ENCODE measurements at places on chromosomes 12 and 14. TPM values are rescaled to one million over a fixed set of nuclear protein-coding genes. Genes with fewer than 3 reads are reported as not detected.

Gene SLC38A4
- total RNA-seq: 2.8 TPM

Gene DDIT3
- total RNA-seq: 270 TPM

Gene MYH6
- not detected for total RNA-seq

Gene NTF3
- total RNA-seq: not detected

Gene ATP2B1
- 138 TPM for total RNA-seq

Gene ERP27
- 3.6 TPM for total RNA-seq

Gene COCH
- not detected for total RNA-seq

Gene PLA2G1B
- total RNA-seq: not detected

Gene ENDOU
- not detected for total RNA-seq

Gene TMTC1
- 38.8 TPM for total RNA-seq

Gene RD3L
- not detected for total RNA-seq

Gene TRIAP1
- 70.1 TPM for total RNA-seq

Gene GALNT8
- not detected for total RNA-seq

Gene HSPA2
- 10.3 TPM for total RNA-seq

Gene CLEC7A
- under 0.01 TPM for total RNA-seq

Gene COX8C
- not detected for total RNA-seq

Gene RGS6
- total RNA-seq: not detected

Gene MAP1LC3B2
- 3.0 TPM for total RNA-seq

Gene TMEM132D
- not detected for total RNA-seq

Gene CLEC4C
- not detected for total RNA-seq

Gene KRT73
- total RNA-seq: not detected

Gene TPPP2
- total RNA-seq: not detected

Gene SLC5A8
- total RNA-seq: not detected

Gene GALNT16
- not detected for total RNA-seq

Gene LRRC10
- total RNA-seq: not detected

Gene SPIC
- not detected for total RNA-seq

Gene CELA1
- total RNA-seq: not detected

Gene TAS2R42
- not detected for total RNA-seq

Gene KCNH5
- total RNA-seq: not detected

Gene TAS2R19
- 7.6 TPM for total RNA-seq

Gene GLS2
- 7.2 TPM for total RNA-seq

Gene MSI1
- total RNA-seq: not detected

Gene P2RX7
- total RNA-seq: under 0.01 TPM

Measured in nasal cavity respiratory epithelium epithelial cell of viscerocranial mucosa (primary cell).